ENCODE measurements at places on chromosomes 13 and 19.

DNA sequence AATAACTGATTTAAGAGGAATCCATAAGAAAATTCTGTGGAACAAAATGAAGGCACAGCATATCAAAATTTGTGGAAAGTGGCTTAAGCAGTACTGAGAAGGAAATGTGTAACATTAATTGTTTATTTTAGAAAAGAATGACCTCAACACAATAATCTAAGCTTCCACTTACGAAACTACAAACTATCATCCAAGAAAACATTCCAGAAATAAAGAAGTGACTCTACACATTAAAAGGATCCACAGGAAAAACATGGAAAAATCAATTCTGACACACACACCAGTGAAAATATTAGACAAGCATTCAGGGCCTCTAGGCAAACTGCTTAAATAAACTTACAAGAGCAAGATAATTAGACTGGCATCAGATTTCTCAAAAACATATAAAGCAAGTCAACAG is 14.0 kb downstream of the EXOSC8 start:
- DNase-seq: no peak

DNA sequence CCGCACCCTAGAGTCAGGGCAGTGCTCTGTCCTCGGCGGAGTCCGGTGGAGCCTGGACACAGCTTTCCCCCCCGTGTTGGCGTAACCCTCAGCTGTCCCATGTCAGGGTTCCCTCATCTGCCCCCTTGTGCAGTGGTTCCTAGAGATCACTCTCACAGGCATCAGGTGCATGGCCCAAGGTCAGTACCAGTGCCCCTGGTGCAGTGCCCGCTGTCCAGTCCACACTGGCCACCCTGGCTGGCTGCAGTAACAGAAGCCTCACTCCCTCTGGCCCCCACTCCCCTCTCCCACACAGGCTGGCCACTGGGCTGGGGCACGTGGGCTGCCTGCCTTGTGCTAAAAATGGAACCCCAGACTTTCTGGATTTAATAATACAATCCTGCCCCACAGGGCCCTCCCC is 49.6 kb upstream of the C1QTNF9B start:
- no peak for DNase-seq

- no peak for DNase-seq
These were observed 1.5 kb downstream of the SMAD9 start for GRCh38 chr13:36918246-36919131.

DNA sequence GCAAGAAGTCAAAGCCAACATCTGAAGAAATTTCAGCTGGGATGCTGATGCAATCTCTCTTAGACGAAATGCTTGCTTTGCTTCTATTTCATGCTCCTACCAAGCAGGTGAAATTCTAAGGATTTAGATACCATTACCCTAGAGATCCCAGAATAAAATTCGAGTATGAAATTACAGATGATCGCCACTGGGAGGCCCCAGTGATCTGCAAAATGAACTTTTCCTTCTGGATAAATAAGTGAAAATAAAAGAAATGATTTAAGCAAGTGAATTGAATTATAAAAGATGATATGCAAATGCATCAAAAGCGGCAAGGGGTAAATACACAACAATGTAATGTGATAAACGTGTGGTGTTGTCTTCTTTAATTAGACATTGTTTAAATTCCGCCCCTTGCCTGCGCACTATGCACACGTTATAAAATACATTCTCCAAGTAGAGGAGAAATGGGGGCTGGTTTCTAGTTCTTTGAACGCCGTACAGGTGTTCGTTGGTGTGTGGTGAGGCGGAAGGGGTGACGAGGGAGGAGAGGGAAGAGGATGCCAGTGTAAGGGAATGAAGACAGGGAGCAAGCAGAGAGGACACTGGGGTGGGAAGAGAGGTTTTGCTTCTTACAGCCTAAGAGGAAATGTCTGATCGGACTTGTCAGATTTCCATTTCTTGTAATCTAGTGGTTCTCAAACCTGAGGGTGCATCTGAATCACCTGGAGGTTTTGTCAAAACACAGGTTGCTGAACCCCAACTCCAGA is 58.0 kb downstream of the ERCC5 start:
- DNase-seq: no peak

DNA sequence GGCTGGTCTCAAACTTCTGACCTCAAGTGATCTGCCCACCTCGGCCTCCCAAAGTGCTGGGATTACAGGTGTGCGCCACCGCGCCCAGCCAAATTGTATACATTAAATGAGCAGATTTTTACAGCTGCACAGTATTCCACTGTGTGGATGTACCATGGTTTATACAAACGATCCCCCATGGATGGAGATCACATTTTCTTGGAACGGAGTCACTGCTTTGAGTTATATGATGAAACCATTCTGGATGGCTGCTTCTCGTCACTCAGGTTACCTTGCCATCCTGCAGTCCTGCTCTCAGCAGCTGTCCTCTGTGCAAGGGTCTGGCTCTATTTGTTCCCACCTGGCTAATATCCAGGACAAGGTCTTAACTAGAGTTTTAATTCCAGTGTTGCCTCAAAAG is 39.1 kb upstream of the SLC15A1 start:
- DNase-seq: no peak

DNA sequence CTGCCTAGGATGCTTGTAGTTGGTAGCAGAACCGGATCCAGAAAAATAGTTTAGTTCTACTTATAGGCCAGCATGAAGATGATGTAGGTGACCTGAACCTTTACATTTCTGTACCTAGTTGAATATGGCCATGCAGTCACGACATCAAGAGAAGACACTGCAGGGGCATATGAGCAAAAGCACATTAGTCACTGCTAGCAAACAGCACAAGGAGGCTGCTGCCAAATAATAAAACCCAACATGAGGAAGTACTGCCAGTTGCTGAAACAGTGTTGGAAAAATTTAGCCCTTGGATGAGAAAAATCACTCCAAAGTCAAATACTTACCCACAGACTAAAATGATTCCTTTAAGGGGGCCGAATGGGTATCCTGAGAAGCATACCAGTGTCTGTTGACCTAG is 20.8 kb downstream of the ERICH6B start:
- no peak for DNase-seq

- no peak for DNase-seq
These were observed 15.0 kb upstream of the UBAC2 start for GRCh38 chr13:99185606-99186005.

GRCh38 chr19:18520848-18521691 is 800 bp downstream of the ELL start:
- DNase-seq: no peak

DNA sequence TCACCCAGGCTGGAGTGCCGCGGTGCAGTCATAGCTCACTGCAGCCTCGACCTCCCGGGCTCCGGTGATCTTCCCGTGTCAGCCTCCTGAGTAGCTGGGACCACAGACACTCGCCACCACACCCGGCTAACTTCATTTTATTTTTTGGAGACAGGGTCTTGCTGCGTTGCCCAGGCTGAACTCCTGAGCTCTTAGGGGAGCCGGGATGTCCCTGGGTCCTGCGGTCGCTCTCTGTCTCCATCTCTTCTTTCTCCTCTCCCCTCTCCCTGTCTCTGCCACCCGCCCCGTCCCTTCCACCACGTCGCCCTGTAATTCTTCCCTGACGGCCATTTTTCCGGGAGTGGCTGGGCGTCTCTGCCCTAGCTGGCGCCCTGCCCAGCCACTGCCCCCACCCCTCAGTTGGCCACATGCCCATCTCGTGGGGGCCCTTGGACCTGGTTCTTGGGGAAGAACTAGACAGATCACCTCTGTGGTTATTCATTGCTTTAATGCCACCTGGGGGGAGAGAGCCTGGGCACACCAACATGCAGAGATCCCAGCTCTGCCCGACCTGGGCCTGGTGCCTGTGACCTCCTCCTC is 18.9 kb downstream of the ARID3A start:
- no peak for DNase-seq

DNA sequence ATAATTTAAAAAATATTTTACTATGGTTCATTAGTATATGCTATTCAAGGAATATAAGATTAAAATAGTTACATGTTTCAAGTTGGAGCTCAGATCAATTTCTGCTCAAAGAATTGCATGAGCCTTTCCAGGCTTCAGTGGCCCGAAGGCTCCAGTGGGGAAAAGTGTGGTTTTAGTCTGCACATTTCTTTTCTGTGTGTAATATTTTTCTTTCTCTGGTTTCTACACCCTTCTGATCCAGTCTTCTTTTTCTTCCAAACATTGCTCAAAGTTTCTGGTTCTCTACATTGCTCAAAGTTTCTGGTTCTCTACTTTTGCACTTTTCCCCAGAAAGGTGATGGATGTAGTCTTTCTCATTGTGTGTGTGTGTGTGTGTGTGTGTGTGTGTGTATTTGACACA is 64.7 kb upstream of the OXGR1 start:
- no peak for DNase-seq

DNA sequence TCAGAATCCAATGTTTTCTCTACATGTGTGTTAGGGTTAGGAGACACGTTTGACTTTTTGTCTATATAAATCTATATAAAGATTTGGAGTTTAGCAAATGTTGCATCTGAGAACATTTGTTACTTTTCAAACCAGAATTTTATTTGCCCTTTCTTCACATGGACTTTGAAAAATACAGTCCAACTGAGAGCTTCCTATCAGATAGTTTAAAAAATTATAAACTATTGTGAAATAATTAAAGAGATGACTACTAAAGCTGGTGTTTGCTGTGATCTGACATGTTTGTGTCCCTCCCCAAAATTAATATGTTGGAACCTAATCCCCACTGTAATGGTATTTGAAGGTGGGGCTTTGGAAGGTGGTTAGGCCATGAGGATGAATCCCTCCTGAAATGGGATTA is 297.1 kb downstream of the ITGBL1 start:
- no peak for DNase-seq

- no peak for DNase-seq
These were observed 634.4 kb upstream of the KLF12 start for GRCh38 chr13:74768521-74769085.

DNA sequence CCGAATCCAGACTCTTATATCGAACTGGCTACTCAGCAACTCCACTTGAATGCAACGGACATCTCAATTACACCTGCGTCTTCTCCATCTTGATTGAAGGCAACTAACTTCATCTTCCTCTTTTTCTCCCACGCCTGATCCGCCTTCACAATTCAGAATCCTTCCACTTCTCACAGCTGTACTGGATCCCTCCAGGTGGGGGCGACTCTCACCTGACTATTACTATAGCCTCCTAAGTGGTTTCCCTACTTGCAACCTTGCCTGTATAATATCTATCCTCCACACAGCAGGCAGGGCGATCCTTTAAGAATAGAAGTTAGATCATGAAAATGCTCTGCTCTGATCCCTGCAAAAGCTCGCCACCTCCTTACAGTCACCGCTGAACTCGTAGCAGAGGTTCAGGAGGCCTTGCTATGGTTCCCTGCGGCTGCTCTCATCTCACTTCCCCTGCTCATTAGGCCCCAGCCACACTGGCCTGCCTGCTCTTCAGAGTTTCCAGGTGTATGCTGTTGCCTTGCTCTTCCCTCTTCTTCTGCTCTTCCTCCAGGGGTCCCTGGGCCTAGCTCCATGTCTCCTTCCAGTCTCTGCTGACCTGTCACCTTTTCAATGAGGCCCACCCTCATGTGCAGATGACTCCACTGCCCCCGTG is 31.9 kb downstream of the RFXAP start:
- no peak for DNase-seq

GRCh38 chr19:19461306-19461670 is 54.1 kb downstream of the TSSK6 start:
- no peak for DNase-seq

- no peak for DNase-seq
These were observed 657.8 kb downstream of the DACH1 start for GRCh38 chr13:71209217-71209616.

- no peak for DNase-seq
These were observed 27.1 kb downstream of the TSSK6 start for GRCh38 chr19:19487950-19488874.

- no peak for DNase-seq
These were observed 299.2 kb upstream of the KLHL1 start for GRCh38 chr13:70407486-70407885.

GRCh38 chr13:44064357-44064756 is 184.7 kb downstream of the LACC1 start:
- no peak for DNase-seq

GRCh38 chr19:28468701-28469459 is 744.1 kb downstream of the UQCRFS1 start:
- no peak for DNase-seq

DNA sequence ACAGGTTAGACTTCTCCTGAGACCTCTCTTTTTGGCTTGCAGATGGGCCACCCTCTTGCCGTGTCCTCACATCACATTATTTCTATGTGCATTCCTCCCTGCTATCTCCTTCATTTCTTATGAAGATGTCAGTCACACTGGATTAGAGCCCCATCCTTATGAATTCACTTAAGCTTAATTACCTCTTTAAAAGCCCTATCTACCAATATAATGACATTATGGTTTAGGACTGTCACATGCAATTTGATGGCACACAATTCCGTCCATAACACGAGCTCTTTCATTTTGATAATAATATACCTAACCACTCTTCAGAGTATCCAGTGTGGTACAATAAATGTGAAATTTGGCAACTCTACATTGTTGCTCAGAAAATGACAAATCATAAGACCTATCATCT is 1037.3 kb downstream of the DIAPH3 start:
- no peak for DNase-seq

DNA sequence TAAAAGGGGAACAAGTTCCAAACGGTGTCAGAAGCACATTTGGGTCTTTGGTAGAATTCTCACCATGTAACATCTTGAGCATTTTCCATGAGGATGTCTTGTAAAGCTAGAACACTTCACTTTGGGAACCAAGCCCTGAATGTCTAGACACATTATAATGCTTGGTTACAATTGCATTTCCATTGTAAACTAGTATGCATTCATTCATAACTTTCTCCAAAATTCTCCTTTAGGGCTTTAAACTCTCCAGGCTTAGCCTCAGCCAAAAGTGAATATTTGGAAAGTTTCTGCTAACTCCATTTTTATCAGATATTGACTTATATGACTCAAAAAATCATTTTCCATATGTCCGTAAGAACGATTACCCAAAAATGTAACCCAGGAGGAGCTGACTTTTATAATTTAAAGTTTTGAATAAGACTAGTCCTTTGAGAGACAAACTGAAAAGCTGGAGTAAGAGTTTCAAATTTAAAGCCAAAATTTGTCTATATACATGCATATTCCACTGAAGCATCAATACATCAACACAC is 1170.4 kb downstream of the EFNB2 start:
- no peak for DNase-seq

GRCh38 chr13:21238267-21238666 is 61.8 kb downstream of the MRPL57 start:
- no peak for DNase-seq

GRCh38 chr19:11209839-11210655 is 12.7 kb upstream of the KANK2 start:
- no peak for DNase-seq

All from CD4-positive, alpha-beta T cell treated with Interleukin-15 for 4 hours (primary cell).